ENCODE measurements at places on chromosomes 6 and 20.

DNA sequence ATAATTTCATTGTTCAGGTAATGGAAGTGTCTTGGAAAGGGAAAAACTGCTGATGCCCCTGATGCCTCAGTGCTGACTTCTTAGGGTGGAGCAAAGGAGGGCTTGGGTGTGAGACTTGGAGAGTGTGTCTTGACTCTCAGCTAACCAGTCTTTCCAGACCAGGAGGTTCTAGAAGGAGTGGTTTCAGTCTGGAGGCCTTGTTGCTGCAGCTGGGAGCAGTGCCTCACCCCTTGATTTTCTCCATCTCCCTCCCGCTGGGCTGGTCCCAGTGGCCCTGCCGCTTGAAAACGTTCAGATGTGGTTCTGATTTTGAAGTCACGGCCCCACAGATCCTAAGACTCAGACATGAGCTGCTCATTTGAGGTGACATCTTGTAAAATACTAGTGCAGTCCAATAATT, 5.4 kb downstream of the DSP start:
- H3K27ac ChIP-seq = no peak overlapping the region
- DNase-seq = no peak
- peaks cover 3% of the 10 kb centered on the region for H3K4me1 ChIP-seq
- H3K27me3 ChIP-seq = peaks cover 39% of the 10 kb centered on the region

DNA sequence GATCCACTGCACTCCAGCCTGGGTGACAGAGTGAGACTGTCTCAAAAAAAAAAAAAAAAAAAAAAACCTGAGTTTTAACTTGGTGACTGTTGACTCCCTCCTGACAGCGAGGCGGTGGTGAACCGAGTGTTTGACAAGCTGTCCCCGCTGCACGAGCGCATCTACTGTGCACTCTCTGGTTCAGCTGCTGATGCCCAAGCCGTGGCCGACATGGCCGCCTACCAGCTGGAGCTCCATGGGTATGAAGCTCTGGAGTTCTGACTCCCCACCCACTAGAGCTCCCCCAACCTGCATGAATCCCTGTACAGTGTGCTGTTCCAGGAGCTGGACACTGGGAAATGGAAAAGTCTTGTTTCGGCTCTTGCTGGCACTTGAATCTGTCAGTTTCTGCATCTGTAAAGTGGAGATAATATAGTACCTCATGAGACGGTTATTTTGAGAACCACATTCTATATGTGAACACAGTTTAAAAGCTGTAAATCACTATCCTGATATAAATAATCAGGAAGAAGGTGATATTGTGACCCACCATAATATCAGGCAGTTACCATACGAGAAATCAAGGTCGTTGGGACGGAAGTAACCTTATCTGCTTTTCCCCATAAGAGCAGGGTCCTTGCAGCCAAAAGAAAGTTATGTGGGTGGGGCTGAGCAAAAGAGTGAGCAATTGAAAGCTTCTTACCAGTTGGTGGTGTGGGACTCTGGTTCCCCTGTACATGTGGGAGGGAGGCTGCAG, 3.3 kb downstream of the PSMB9 start:
- H3K27me3 ChIP-seq = no peaks in the 10 kb centered on the region
- peaks cover 55% of the 10 kb centered on the region for H3K4me1 ChIP-seq
- H3K4me3 ChIP-seq = peak overlapping the region; percentile 6
- H3K27ac ChIP-seq = peak overlapping the region; percentile 74

GRCh38 chr6:53930330-53930729, 135.5 kb downstream of the LRRC1 start:
- no peaks in the 10 kb centered on the region for H3K27me3 ChIP-seq
- H3K4me1 ChIP-seq = no peaks in the 10 kb centered on the region
- H3K27ac ChIP-seq = no peak overlapping the region
- no peak for DNase-seq
- H3K4me3 ChIP-seq = no peak overlapping the region
- no peaks in the 10 kb centered on the region for H3K36me3 ChIP-seq

GRCh38 chr6:49550492-49551077, at the start of gene C6orf141:
Gene C6orf141 (plus strand): TSS chr6:49550668. CDS start chr6:49550793, 125 bp downstream.
- peaks cover 27% of the 10 kb centered on the region for H3K27me3 ChIP-seq
- peaks cover 19% of the 10 kb centered on the region for H3K4me1 ChIP-seq
- peak within 1 kb of the TSS; percentile 67 for H3K4me3 ChIP-seq
- peak; percentile 62 for DNase-seq

- H3K4me1 ChIP-seq = peaks cover 41% of the 10 kb centered on the region
- H3K27ac ChIP-seq = no peak overlapping the region
- peak; percentile 89 for DNase-seq
- H3K4me3 ChIP-seq = no peak overlapping the region
- peaks cover 24% of the 10 kb centered on the region for H3K36me3 ChIP-seq
Measured at GRCh38 chr20:63973636-63974401, 4.1 kb upstream of the ZNF512B start.

DNA sequence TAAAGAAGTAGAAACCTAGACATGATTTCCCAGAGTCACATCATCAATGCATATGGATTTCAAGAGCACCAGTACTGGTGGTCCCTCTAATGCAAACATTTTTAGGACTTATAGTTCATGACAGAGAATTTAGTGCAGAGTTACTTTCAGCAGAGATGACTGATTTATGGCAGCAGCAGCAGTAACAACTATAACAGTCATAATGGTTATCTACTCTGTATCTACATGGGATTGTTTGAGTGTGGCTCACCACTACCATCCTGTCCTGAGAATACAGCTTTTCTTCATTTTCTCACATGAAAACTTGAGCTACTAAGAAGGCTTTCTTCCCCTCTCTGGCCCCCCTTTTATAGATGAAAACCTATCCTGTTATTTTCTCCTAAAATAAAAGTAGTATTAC, 128.5 kb upstream of the ENPP5 start:
- H3K4me1 ChIP-seq = no peaks in the 10 kb centered on the region
- no peaks in the 10 kb centered on the region for H3K36me3 ChIP-seq
- H3K4me3 ChIP-seq = no peak overlapping the region
- no peak overlapping the region for H3K27ac ChIP-seq
- no peak for DNase-seq
- peaks cover 16% of the 10 kb centered on the region for H3K27me3 ChIP-seq

- H3K27ac ChIP-seq = no peak overlapping the region
- no peak overlapping the region for H3K4me3 ChIP-seq
- no peaks in the 10 kb centered on the region for H3K4me1 ChIP-seq
- H3K27me3 ChIP-seq = peaks cover 2% of the 10 kb centered on the region
- no peak for DNase-seq
- H3K36me3 ChIP-seq = no peaks in the 10 kb centered on the region
Measured at GRCh38 chr6:99216959-99217358, 132.5 kb downstream of the FAXC start.

GRCh38 chr6:91476000-91476399, 889.1 kb upstream of the MAP3K7 start:
- no peaks in the 10 kb centered on the region for H3K36me3 ChIP-seq
- H3K27me3 ChIP-seq = no peaks in the 10 kb centered on the region
- no peak for DNase-seq
- H3K4me1 ChIP-seq = no peaks in the 10 kb centered on the region
- no peak overlapping the region for H3K27ac ChIP-seq

DNA sequence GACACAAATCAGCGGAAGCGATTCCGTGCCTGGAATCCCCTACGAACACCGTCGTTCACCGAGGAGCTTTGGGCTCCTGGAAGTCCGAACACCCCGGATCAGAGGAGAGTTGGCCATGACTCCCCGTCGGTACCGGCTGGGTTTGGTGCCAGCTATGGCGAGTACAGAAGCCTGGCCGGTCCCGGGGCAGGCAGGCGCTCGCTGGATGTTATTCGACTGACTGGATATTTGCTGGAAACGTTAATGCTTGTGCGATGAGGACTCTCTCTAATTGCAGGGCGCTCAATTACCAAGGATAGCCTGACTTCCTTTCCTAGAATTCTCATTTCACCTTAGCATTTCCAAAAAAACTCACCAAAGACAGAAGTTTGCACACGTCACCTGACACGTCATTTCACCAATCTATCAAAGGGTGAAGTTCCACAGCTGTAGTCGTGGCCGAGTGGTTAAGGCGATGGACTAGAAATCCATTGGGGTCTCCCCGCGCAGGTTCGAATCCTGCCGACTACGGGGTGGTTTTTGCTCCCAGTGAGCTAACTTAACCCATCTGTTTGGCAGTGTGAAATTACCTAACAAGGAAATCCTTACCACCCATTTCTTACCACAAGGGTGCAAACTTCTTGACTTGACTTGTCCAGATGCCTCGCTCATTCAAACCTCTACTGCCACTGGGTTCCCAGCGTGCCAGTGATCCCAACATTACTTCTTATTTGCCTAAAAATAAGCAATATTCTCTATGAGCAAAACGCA, 22.7 kb upstream of the ZNF184 start:
- peak overlapping the region; percentile 29 for H3K27ac ChIP-seq
- DNase-seq = peak; percentile 89
- H3K27me3 ChIP-seq = peaks cover 26% of the 10 kb centered on the region
- peaks cover 3% of the 10 kb centered on the region for H3K36me3 ChIP-seq
- H3K4me3 ChIP-seq = peak overlapping the region; percentile 79

- H3K4me1 ChIP-seq = no peaks in the 10 kb centered on the region
- H3K36me3 ChIP-seq = no peaks in the 10 kb centered on the region
- DNase-seq = no peak
Measured at GRCh38 chr6:36000451-36000850, 24.0 kb downstream of the SLC26A8 start.

- no peaks in the 10 kb centered on the region for H3K4me1 ChIP-seq
- H3K27me3 ChIP-seq = peaks cover 2% of the 10 kb centered on the region
- no peak overlapping the region for H3K4me3 ChIP-seq
- H3K27ac ChIP-seq = no peak overlapping the region
- DNase-seq = no peak
Measured at GRCh38 chr6:137192821-137193220, 19.4 kb upstream of the IL22RA2 start.

- peaks cover 2% of the 10 kb centered on the region for H3K27me3 ChIP-seq
- no peak overlapping the region for H3K4me3 ChIP-seq
- no peak for DNase-seq
- no peaks in the 10 kb centered on the region for H3K4me1 ChIP-seq
- no peaks in the 10 kb centered on the region for H3K36me3 ChIP-seq
- H3K27ac ChIP-seq = no peak overlapping the region
Measured at GRCh38 chr6:140083375-140083774, 708.9 kb upstream of the CITED2 start.

DNA sequence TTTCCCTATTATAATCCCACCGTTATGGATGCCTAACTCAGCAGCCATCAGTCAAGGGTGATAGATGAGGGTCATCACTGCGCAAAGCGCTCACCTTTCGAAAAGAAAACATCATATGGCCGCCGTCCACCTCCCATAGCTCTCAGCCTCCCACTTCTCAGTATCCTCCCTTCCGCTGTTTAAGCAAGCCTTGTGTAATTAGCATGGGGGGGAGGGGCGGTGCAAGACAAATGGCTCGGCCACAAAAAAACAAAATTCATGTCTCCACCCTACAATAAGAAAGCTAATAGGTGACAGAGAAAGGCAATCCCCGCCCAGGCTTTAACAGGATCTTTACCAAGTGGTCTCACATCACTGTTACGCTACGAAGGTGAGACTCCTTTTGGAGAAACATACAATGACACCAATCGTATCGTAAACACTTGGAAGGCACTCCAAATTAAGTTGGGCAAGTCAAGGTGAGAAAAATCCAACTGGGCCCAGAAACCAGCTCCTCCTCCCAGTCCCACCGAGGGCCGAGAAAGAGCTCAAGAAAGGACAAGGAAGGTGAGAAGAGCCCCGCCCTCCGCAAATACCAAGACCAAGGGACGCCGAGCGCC, 645 bp downstream of the DDX39B start:
- DNase-seq = peak; percentile 77
- peak overlapping the region; percentile 79 for H3K4me3 ChIP-seq
- peak overlapping the region; percentile 92 for H3K27ac ChIP-seq
- H3K36me3 ChIP-seq = peaks cover 53% of the 10 kb centered on the region

GRCh38 chr6:154592199-154592860, 81.8 kb upstream of the CNKSR3 start:
- H3K27me3 ChIP-seq = no peaks in the 10 kb centered on the region
- DNase-seq = no peak
- H3K4me3 ChIP-seq = no peak overlapping the region
- H3K27ac ChIP-seq = no peak overlapping the region

GRCh38 chr6:138382498-138383265, 5.0 kb downstream of the SMIM28 start:
- H3K4me1 ChIP-seq = no peaks in the 10 kb centered on the region
- no peak for DNase-seq
- H3K4me3 ChIP-seq = no peak overlapping the region
- H3K36me3 ChIP-seq = no peaks in the 10 kb centered on the region
- H3K27me3 ChIP-seq = no peaks in the 10 kb centered on the region

DNA sequence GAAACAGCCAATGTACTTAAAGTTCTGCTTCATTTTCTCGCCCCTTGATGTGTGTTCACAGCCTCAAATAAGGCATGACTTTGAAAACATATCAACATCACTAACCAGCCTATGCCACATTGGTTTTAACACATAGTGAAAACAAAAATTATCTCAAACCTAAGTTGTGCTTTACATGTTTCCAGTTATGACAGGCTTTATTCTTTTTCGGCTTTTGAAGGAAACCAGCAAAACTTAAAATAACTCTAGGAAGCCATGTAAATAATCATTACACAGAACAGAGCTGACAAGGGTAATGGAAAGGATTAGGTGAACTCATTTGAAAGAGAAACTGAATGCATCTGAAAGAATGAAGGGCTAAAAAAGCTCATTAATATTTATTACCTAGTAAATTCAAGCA, 42.1 kb downstream of the BMP5 start:
- no peak overlapping the region for H3K4me3 ChIP-seq
- H3K4me1 ChIP-seq = no peaks in the 10 kb centered on the region
- H3K27ac ChIP-seq = no peak overlapping the region
- DNase-seq = no peak

DNA sequence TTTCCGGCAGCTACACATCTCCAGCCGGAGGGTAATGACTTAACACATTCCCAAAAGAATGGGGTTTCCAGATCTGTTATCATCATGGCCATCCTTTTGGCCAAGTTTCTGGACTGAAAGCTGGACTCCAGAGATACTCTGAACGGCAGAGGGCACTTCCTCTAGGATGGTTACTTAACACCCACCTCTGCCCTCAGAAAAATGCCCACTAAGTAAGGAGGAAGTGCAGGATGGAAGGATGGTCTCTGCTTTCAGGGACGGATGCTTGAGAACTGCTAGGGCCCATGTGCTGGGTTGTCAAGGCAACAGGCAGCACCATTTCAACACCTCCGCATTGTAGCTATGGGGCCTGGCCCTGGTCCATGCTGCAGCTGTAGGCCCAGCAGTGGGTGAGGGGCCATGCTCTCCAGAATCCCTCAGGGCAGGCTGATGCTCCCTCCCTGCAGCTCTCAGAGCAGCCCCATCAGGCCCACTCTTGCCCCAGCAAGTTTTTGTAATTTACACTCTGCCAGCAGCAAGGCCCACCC, 16.5 kb upstream of the TGM3 start:
- H3K27ac ChIP-seq = no peak overlapping the region
- H3K4me1 ChIP-seq = no peaks in the 10 kb centered on the region
- peaks cover 11% of the 10 kb centered on the region for H3K27me3 ChIP-seq
- no peak overlapping the region for H3K4me3 ChIP-seq
- no peak for DNase-seq

All from activated CD4-positive, alpha-beta T cell treated with anti-CD3 and anti-CD28 coated beads for 36 hours (primary cell).